Activated naive CD8-positive, alpha-beta T cell treated with anti-CD3 and anti-CD28 coated beads, Interleukin-2, amount 10 ng/mL, durations not matched to agents 7 days and 5 days (primary cell): ENCODE measurements at places on chromosomes 16 and 17. TPM values are rescaled to one million over a fixed set of nuclear protein-coding genes. Genes with fewer than 3 reads are reported as not detected.

DNA sequence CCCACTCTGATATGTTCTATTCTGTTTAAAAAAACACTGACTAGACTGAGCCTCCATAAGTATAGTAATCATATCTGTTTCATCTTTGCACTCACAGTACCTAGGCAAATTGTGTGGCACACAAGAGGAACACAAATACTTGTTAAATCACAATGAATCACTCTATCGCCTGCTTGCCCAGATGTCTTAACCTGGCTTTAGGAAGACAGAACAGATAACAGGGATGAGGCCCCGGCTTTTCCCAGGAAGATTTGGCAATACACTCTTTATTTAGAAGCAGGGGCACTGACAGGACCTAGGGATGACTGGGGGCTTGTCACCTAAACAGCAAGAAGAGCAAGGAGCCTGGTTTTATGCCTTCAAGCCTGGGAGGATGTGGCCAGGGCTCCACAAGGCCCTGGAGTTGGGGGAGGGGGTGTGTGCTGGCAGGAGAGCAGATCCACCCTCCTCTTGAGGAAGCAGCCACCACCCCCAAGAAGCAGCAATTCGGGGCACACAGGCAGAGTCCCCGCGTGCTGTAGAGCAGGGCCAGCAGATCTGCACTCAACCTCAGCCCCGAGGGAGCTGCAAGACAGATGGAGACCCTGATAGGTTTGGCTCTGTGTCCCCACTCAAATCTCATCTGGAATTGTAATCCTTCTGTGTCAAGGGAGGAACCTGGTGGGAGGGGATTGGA is 41.0 kb upstream of the KSR1 start:
- H3K36me3 ChIP-seq = no peaks in the 10 kb centered on the region
- no peak overlapping the region for H3K27ac ChIP-seq
- peaks cover 5% of the 10 kb centered on the region for H3K4me1 ChIP-seq
- peaks cover 4% of the 10 kb centered on the region for H3K27me3 ChIP-seq
- H3K4me3 ChIP-seq = no peak overlapping the region

- peaks cover 4% of the 10 kb centered on the region for H3K27me3 ChIP-seq
- H3K27ac ChIP-seq = no peak overlapping the region
- peaks cover 6% of the 10 kb centered on the region for H3K36me3 ChIP-seq
- no peak overlapping the region for H3K4me3 ChIP-seq
- DNase-seq = no peak
- H3K4me1 ChIP-seq = peaks cover 12% of the 10 kb centered on the region
Observed at GRCh38 chr16:4970010-4970409, 11.9 kb downstream of the SEC14L5 start.

DNA sequence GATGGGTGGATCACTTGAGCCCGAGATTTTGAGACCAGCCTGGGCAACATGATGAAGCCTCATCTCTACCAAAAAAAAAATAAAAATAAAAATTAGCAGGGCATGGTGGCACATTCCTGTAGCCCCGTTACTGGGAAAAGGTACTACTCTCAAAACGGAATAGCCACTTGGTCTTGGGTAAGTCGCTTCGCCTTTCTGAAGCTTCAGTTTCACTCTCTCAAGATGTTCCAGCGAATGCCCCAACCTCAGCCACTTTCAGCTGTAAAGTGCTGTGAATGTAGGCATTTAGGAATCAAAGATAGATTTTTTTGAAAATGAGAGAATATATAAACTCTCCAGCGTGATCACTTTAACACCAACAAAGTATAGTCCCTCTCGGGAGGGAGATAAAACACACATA is 154.1 kb upstream of the HS3ST3A1 start:
- no peaks in the 10 kb centered on the region for H3K27me3 ChIP-seq
- H3K36me3 ChIP-seq = no peaks in the 10 kb centered on the region
- H3K27ac ChIP-seq = no peak overlapping the region
- no peak for DNase-seq
- H3K4me3 ChIP-seq = no peak overlapping the region

- no peak overlapping the region for H3K4me3 ChIP-seq
- no peak for DNase-seq
- no peaks in the 10 kb centered on the region for H3K36me3 ChIP-seq
- H3K27ac ChIP-seq = no peak overlapping the region
- peaks cover 7% of the 10 kb centered on the region for H3K27me3 ChIP-seq
- no peaks in the 10 kb centered on the region for H3K4me1 ChIP-seq
Observed at GRCh38 chr17:13334374-13334773, 267.4 kb downstream of the HS3ST3A1 start.

- DNase-seq = no peak
- peaks cover 25% of the 10 kb centered on the region for H3K4me1 ChIP-seq
- H3K4me3 ChIP-seq = peak overlapping the region; percentile 82
- peak overlapping the region; percentile 86 for H3K27ac ChIP-seq
- no peaks in the 10 kb centered on the region for H3K27me3 ChIP-seq
Observed at GRCh38 chr16:50151756-50152155, 1.4 kb upstream of the TENT4B start.

Gene TEX14
- 0.30 TPM for total RNA-seq

GRCh38 chr17:66304304-66305174 is 2.1 kb downstream of the PRKCA start:
- H3K4me1 ChIP-seq = peaks cover 57% of the 10 kb centered on the region
- peak overlapping the region; percentile 99 for H3K4me3 ChIP-seq
- H3K36me3 ChIP-seq = peaks cover 33% of the 10 kb centered on the region
- peaks cover 2% of the 10 kb centered on the region for H3K27me3 ChIP-seq
